ENCODE measurements at places on chromosomes 5 and 9.

DNA sequence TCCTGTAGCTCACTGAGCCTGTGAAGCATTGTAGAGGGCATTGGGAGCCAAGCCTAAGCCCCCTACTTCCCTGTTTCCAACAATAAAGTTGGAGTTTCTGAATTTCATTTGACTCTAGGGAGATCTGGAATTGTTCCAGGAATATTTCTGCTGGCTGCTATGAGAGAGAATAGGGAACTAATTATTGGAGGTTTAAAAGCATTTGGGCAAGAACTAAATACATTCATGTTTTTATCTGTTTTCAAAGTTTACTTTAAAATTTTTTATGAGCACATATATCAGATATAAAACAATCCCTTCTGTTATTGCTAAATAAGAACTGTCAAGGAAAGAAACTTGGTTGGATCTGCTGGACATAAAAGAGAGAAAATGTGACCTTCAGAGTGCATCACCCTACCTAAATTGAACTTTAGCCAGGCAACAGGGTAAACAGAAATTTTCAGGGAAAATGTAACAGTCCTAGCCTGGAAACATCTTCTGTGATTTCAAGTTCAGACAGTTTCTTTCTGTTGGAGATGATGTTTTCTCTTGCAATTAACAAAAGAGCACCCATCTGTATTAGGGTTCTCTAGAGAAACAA is 19.3 kb upstream of the LECT2 start:
- no peak for DNase-seq

DNA sequence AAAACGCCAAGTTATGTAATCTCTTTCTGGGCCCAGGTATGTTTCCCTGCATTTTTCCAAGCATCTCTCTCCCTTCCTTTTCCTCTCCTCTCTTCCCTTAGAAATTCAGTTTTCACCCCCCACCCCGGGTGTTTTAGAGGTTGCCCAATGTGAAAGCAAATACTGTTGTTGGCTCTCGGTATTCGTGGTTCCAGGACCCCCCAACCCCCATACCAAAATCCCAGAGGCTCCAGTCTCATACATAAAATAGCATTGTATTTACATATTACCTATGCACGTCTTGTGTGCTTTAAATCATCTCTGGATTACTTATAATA is 48.8 kb downstream of the ACER2 start:
- no peak for DNase-seq

GRCh38 chr9:20658677-20659473 is 25.2 kb upstream of the FOCAD start:
- DNase-seq, result no peak

- no peak for DNase-seq
Observed at GRCh38 chr9:72457366-72457765, 64.0 kb upstream of the TMC1 start.

DNA sequence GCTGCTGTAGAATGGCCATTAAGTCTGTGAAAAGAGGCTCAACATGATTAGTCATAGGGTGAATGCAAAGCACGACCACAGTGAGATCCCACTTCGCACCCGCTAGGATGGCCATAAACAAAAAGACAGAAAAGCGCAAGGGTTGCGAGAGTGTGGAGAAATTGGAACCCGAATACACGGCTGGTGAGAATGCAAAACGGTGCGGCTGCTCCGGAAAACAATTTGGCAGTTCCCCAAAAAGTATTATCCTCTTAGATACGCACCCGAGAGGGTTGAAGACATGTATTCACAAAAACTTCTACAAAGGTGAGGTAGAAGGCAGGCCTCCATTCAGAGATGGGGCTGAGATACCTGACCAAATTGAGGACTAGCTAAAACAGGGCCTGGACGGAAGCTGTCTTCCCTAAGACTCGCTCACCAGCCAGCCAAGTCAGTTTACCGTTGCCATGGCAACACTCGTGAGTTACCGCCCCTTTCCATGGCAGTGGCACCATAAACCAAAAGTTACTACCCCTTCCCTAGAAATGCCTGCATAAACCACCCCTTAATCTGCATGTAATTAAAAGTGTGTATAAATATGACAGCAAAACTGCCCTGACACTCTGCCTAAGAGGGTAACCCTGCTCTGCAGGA is 726 bp upstream of the PSMB7 start:
- DNase-seq, result no peak

DNA sequence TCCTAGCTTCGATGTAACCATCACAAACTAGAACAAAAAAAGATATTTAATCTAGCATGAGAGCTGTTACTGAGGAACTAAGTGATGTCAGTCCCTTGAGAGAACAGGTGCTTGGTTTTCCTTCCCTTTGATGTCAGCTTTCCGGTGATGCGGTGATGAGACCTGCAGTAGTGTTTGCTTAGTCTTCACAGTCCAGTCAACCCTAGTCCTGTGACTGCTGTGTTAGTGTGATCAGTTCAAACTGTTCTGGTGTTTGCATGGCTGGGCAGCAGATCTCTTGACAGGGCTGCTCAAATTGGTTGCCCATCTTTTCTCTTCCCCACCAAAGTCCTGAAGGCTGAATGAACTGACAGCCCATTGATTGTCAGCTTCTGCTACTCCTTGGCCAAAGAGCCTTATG is 608.6 kb upstream of the DAB2 start:
- no peak for DNase-seq

DNA sequence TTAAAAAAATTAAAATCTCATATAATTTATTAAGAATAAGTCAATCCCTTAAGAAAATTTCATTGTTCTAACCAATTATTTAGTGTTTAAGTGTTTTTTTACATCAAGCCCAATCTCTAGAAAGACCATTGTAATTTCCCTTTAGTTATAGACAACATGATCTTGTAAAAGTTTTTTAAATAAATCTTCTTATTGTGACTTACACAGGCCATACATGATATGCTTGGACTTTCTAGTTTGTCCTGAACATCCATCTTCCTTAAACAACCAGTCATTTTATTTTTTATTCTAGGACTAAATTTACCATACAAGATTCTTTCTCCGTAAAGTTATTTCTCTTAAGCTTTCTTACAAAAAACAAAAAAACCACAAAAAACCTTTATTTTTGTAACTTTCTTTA is 126.5 kb upstream of the MAST4 start:
- DNase-seq, result no peak

All from RCC 7860 (cell line).